Kidney (tissue), 22 donors: ENCODE measurements at places on chromosomes 6 and 20. TPM values are rescaled to one million over a fixed set of nuclear protein-coding genes. Genes with fewer than 3 reads are reported as not detected.
A peak's percentile ranks its signal among the peaks of the same experiment; 100 is the strongest.

DNA sequence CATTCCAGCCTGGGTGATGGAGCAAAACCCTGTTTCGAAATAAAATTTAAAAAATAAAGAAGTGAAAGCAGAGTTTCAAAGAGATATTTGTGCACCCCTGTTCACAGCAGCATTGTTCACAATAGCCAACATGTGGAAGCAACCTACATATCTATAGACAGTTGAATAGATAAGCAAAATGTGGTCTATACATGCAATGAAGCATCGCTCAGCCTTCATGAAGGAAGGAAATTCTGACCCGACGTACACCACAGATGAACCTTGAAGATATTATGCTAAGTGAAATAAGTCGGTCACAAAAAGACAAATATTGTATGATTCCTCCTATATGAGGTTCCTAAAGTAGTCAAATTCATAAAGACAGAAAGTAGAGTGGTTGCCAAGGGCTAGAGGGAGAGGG, 6.5 kb upstream of the NCOA6 start:
- no peak for DNase-seq

DNA sequence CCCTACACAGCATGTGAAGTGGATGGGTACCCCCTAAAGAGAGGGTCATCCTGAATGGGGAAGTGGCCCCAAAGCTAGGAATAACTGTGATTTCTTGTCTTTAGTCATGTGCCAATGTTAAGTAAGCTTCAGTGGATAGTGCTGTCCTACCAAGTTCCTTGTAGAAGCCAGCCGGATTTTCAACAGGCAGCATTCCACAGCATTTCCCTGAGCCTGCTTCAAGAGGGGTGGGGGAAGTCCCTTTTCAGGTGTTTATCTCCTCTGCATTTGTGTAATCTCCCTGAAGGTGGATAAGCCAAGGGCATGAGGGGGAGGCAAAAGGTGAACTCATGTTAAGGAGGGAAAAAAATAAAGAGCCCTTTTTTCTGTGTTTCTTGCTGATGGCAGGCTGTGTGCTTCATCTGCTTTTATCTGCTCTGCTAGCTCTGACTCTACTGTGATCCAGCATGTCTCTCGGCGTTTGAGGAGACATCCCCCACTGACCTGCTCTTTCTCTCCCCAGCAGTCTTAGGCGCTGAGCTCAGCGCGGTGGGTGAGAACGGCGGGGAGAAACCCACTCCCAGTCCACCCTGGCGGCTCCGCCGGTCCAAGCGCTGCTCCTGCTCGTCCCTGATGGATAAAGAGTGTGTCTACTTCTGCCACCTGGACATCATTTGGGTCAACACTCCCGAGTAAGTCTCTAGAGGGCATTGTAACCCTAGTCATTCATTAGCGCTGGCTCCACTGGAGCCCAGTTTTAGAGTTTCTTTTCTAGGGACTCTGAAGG, 1.9 kb downstream of the EDN1 start:
- DNase-seq: peak; percentile 66

Gene ADAM33
- 4.3 TPM for total RNA-seq

Gene CST7
- total RNA-seq: 3.7 TPM

Gene CEP250
- 25.2 TPM for total RNA-seq

Gene GNMT
- total RNA-seq: 0.54 TPM

GRCh38 chr6:85676086-85676729, 33.5 kb upstream of the SYNCRIP start:
- DNase-seq: no peak

DNA sequence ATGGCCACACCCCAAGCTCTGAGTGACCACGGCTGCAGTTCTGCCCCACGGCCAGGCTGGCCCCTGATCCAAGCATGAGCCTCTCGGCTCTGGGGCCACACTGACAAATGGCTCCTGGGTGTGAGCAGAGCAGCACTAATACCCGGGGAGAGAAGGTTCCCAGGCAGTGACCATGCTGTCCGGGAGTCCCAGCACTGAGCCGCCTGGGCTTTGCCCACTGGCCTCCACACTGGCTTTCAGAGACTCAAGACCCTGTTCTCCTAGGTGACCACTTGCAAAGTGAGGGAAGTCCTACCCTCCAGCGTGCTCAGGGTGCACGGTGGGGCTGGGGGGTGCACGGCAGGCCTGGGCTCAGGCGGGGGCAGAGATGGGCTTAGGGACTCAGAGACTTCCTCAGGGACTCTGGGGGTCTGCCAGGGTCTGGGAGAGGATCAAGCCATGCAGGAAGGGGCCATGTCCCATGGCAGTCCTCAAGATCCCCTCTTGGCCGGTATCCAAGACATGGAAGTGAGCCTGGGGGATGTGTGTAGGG, 220.2 kb upstream of the RNF24 start:
- no peak for DNase-seq
